Activated T-helper 1 cell treated with anti-CD3 and anti-CD28 coated beads, Interleukin-2, amount 50 U/mL, for 16 hours (primary cell): ENCODE measurements at places on chromosomes 16 and 17.

DNA sequence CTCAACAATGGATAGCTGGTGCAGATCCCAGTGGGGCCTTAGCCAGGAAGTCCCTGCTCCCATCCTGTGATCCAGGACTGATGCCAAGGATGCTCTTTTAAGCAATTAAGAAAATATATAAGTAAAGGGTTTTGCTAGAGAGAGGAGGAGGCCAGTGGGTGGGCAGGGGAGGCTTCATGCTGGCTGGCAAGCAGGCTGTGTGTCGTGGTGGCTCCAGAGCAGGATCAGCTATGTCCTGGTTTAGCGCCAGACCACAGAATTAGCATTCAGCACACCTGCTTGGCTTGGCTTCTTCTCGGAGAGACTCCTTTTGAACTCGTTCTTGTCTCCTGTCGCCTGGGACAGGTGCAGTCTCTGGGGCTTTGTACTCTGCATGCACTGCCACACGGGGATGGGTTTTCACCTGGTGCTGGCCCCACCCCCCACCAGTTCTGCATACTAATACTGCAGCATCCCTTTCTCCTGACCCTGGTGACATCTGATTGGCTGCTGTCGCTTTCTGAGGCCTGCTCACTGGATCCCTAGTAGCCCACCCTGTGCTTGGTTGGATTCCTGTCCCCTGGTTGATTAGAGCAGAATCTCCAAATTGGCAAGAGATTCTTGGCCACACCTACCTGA, 66.1 kb downstream of the PLD6 start:
- DNase-seq = no peak

GRCh38 chr16:7270006-7270405, 62.6 kb upstream of the RBFOX1 start:
- DNase-seq = no peak

GRCh38 chr16:19657831-19658230, 60.2 kb downstream of the KNOP1 start:
- no peak for DNase-seq

GRCh38 chr17:10513299-10514067, 4.9 kb downstream of the MYH1 start:
- DNase-seq = no peak

DNA sequence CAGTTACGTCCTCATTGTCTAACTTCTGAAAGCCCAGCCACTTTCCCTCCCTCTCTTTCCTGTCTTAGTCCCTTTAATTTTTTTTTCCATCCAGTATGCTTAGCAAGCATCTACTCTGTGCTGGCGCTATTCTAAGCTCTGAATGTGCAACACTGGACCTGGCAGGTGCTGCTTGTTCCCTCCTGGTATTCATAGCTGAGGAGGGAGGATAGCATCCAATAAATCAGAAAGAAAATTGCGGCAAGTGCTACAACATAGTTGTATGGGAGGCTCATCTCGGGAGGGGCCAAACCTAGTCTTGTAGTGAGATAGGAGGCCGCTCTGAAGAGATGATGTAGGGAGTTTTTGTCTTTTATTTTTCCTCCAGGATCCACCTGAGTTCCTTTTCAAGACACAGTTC, 457.3 kb upstream of the HSBP1 start:
- no peak for DNase-seq

GRCh38 chr17:57861000-57861789, 11.4 kb upstream of the MRPS23 start:
- DNase-seq = no peak

GRCh38 chr17:75774991-75775668, 9.5 kb upstream of the UNK start:
- DNase-seq = no peak

- no peak for DNase-seq
These were observed 153.1 kb upstream of the NOG start for GRCh38 chr17:56440419-56440818.

GRCh38 chr16:89171216-89172170, at the start of gene CDH15:
TSS of gene CDH15 (plus strand) at chr16:89171748. CDS start at chr16:89171832, 84 bp downstream.
- DNase-seq = peak; percentile 84

DNA sequence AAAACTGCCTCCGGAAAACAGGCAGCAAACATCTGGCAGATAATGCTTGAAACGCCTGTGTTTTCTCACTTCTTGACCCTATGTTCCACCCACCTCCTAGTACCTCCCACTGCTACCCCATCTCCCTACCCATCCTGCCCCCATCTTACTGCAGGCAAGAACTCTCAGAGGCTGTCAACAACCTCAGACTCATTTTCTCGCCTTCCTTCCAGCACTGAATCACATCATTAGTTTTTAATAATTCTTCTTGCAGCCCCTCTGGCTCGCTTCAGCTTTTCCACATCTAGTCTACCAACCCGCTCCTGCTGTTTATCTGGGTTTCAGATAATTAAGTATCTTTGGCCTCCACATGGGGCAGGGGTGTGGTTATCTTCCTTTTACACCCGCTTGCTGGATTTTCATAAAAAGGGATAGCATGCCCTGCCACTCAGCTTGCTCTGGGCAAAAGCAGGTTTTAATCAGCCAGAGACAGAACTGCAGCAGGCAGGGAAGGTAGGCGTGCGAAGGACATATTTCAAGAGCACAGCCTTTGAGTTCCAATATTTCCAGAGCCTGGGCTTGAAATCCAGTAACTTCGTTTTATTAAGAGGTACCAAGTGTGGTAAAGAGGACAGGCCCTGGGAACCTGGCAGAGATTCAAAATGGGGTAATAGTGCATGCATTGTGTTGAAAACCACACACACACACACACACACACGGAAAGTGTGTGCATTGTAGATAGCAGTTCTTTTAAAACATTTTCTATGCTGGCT, 87.5 kb downstream of the BMERB1 start:
- no peak for DNase-seq

- no peak for DNase-seq
These were observed 6.8 kb downstream of the PLCD3 start for GRCh38 chr17:45125509-45125908.

GRCh38 chr17:57486882-57487301, 230.6 kb downstream of the MSI2 start:
- no peak for DNase-seq

DNA sequence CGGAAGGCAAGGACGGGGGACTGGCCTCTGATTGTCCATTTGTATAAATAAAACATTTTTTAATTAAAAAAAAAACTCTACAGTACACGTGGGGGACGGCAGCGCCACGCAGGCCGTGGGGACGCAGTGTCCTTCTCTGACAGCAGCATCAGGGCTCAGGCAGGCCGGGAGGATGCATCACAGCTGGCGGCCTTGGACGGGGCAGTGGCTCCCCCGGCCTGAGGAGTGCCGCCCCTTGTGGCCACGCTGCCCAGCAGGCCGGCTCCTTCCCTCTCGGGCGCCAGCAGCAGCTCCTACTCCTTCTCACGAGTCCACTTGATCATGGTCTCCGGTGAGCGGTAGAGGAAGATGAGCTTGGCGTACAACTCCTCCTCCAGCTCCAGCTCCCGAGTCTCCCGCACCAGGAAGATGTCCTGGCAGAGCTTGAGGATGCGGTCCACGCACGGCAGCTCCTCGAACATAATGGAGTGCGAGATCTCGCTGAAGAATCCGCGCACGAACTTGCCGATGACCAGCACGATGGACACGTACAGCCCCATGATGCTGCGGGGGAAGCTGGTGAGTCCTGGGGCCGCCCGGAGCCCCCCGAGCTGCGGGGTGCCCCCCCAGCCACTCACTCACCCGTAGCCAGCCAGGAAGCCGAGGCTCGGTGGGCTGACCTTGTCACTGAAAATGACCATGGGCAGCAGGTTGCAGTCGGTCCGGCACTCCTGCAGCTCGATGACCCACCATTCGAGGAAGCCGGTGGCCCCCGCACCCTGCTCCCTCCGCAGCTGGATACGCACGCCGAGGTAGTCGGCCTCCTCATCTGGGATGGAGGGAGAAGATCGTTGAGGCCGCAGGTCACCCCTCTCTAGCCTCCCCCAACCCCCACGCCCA, 9.2 kb downstream of the CTU2 start:
- DNase-seq = no peak

DNA sequence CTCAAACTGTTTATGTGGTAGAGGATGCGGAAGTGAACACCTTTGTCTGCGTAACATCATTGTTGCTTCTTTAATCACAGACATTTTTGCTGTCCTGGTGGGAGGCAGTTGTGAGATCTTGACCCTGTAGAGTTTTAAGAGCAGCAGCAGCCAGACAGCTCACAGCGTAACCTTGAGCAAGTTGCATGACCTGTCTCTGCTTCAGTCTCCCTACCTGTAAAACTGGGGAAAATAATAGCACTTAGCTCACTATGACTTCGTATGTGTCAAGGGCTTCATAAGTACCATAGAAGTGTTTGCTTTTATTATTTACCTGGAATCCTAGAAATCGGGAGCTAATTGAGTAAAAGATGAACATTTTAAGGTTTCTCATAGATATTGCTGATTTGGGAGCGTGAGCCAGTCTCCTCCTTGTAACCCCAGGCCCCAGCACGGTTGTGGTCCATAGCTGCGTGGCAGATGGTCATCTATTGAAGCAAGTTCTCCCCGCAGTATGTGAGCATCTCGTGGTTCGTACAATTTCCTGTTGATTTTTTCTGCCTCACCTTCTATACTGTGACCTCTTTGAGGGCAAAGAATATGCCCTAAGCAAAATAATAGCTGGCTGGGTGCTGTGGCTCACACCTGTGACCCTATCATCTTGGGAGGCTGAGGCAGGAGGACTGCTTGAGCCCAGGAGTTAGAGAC, 34.4 kb downstream of the GPRC5B start:
- no peak for DNase-seq

GRCh38 chr16:85403693-85404092, 209.4 kb upstream of the GSE1 start:
- no peak for DNase-seq

- DNase-seq = no peak
These were observed 251.0 kb downstream of the CDH11 start for GRCh38 chr16:64870859-64871258.

- no peak for DNase-seq
These were observed 194.4 kb downstream of the MAP2K6 start for GRCh38 chr17:69608808-69609472.

DNA sequence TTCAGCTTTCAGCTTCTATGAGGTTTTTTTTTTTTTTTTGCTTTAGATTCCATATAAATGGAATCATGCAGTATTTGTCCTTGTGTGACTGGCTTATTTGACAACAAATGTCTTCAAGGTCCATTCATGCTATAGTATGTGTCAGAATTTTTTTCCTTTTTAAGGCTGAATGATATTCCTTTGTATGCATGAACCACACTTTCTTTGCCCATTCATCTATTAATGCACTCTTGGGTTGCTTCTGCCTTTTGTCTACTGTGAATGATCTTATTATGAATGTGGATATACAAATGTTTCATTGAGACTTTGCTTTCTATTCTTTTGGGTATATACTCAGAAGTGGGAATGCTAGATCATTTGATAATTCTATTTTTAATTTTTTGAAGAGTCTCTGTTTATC, 27.0 kb upstream of the LRRC75A start:
- no peak for DNase-seq

DNA sequence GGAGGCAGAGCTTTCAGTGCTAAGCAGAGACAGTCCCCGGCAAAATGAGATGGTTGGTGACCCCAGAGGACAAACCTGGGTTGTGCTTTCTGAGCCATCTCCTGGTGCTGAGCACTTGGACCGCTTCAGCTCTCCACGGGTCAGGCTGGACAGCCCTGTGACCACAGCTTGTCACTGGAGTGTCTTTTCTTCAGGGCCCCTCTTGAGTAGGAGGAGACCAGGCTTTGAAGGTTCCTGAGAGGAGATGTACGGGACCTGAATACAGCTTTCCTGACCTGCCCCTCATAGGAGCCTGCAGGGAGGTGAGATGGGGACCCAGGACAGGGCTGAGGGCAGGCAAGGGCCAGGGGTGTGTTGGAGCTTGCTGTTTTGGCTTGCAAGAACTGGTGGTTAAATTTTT, 17.8 kb upstream of the ADGRG1 start:
- no peak for DNase-seq

DNA sequence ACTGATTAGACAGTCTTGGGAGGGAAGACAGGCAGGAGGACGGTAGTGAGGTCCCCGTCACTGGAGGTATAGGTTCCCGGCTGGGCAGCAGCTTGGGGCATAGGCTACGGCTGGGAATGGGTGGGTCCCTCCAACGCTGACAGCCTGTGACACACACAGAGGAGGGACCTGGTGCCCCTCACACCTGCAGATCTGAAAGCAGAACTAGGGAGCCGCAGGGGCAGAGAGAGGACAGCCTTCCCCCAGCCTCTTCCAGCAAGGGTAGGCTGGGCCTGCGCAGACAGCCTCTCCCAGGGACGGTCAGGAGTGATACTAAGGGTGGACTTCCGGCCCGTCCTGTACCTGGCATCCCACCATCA, 2.0 kb downstream of the P2RX1 start:
- DNase-seq = no peak

DNA sequence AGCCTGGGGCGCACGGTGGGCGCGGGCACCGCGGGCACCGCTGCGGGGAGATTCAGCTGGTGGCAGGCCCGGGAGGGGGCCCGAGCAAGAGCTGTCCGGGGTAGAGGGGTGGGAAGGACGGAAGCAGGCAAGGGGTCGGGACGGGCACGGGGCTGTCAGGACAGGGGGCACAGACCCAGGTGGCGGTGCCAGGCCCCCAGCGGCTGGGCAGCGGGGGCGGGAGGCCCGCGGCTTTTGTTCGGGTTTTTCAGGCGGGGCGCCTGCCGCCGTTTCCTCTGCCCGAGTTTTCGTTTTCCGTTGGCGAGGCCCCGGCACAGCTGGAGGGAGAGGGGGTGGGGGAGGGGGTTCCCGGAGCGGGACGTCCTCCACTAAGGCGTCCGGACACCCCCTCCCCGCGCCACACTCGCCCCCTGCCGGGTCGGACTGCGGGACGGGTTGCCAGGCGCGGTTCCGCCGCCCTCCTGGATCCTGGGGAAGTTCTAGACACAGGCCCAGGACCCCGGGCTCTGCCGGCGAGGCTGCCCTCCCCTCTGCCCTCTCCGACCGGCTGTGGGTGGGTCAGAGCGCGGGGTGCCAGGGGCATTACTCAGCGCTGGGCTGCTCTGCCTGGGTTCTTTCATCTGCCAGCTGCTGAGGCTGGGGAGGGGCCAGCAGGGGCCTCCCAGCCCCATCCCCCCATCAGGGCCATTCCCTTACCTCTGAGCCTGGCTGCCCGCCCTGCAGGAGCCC, 543 bp downstream of the ARHGAP23 start:
- DNase-seq = no peak

DNA sequence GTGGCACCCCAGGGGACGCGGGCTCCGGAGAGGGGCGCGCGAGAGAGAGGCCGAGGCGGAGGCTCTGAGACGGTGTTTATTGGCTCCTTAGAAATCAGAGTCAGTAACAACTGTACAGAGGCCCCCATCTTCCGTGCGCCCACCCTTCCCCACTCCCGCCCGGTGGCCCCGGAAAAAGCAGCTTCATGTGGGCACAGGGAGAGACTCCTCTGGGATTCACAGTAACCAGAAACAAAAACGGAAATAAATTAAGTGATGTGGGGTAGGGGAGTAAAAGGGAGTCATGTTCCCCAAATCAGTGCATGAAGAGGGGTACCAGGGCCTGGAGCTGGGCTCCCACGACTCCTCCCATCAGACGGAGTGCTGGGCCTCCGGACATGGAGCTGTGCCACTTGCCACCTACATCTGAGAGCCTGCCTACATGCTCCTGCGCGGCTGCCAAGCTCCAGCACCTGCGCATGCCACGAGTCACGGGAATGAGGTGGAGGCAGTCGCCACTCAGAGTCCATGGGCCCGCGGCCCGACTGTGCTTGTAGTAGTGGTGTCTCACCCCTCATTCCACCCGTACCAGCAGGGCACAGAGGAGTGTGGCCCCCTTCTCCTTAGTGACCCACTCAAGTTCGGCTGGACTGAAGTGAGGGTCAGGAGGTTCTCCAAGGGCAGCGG, 543 bp upstream of the GPS2 start:
- no peak for DNase-seq
